ENCODE measurements at places on chromosomes 13 and 19.

DNA sequence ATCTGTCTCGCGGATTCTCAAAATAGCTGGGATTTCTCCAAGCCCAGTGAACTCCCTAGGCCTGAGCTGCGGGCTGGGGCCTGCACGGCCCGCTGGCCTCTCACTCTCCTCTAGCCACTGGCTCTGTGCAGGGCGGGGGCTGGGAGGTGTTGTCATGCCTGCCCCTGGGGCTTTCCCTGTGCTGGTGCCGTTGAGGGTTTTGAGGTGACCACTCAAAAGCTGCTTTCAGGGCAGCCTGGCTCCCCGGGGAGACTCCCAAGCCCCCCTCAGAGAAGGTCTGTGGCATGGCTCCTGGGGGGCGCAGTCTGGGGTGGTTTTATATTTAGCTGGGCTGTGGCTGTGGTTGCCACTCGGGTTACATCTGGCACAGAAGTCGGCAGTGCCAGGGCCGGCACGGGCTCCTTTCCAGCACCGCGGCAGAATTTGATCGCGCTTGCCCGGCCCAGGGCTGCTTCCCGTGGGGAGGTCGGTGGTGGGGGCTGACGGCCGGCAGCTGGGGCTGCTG is 10.0 kb downstream of the NDUFB7 start:
- no peak for DNase-seq

- no peak for DNase-seq
Observed at GRCh38 chr19:23420824-23421223, 25.6 kb upstream of the ZNF91 start.

DNA sequence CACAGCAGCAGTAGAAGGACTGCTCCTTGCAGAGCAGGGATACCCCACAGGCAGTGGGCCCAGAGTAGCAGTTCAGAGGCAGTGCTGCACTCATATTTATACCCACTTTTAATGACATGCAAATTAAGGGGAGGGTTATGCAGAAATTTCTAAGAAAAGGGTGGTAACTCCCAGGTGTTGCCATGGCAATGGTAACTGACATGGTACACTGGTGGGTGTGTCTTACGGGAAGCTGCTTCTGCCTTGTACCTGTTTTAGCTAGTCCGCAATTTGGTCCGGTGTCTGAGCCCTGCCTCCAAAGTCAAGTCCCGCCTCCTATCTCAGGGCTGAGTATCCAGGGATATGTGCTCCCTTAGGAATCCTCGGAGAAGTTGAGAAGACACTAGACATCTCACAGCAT is 79.2 kb upstream of the UQCRFS1 start:
- DNase-seq, result no peak

GRCh38 chr19:35913589-35913988 is 5.5 kb upstream of the TYROBP start:
- no peak for DNase-seq

GRCh38 chr13:44685641-44686040 is 109.5 kb upstream of the TSC22D1 start:
- DNase-seq, result no peak

Measured in AG09309 (cell line).